Stimulated activated CD8-positive, alpha-beta memory T cell treated with anti-CD3 and anti-CD28 coated beads, Interleukin-4, amount 100 ng/mL, for 4 hours (primary cell): ENCODE measurements at places on chromosomes 5 and 9.

DNA sequence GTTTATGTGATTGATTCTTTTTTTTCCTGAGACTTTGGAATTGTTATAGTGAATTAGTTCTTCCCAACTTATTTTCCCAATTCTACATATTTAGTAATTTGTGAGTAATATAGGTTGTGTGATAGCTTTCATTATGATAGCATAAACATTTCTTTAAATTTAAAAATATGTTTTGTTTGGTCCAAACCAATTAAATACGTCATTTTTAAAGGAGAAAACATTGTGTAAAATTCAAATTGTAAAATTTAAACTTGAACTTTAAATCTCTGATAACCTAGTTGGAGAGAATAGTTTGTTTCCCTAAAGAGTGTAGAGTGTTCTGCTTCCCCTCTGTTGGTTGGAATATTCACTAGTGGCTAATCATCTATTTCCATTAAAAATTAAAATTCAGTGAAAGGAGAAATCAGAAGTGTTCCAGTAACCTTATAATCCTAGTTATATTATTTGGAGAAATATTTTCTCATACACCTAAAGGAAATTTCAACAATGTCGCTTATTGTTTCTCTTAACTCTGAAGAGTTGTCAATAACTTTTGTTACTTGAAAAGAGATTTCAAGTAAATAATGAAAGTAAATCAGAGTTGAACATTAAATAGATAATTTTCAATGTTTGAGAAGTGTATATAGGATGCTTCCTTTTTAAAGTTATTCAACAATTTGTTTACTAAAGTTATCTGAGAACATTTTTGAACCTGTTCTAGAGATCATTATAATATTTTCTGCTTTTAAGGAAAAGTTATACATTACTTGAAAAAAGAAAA, 2.9 kb downstream of the NIPBL start:
- no peak for DNase-seq

- no peak for DNase-seq
Observed at GRCh38 chr5:81924442-81924841, 47.4 kb upstream of the ATG10 start.

DNA sequence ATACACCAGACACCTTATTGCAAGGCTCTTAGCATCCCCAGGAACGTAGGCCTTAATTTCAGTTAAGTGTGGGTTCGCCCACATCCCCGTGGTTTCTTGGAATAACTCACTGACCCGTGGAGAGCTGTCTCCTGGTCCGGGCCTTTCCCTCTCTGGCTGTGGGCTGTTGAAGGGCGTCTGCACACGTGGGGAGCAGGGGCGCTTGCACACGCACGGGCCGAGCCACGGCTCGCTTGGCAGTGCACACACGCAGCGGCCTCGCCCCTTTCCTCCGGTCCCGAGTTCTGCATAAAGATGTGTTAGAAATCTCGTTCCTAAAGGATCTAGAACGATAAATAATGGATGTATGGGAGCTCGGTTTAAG, 141.9 kb downstream of the PBX3 start:
- no peak for DNase-seq

GRCh38 chr9:69564557-69564956, 107.6 kb downstream of the APBA1 start:
- no peak for DNase-seq

DNA sequence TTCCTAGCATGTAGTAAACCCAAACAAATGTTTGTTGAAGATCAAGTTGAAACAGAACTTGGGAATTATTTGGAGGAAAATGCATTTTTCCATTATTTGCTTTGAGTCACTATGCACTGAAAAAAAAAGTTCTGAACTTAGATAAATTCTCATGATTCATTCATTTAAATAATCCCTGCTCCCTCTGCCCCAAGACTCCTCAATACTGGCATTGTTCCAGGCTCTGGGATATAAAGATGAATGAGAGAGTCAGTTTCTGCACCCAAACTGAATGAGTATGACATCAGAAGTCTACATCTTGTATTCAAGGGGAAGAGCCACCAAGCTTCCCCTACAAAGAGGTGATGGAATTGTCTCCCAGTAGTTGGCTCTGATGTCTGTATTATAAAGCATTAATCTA, 123.9 kb downstream of the SEC61B start:
- DNase-seq = no peak

GRCh38 chr9:133971981-133972941, 19.9 kb downstream of the VAV2 start:
- DNase-seq = no peak

- DNase-seq = no peak
Observed at GRCh38 chr9:2242831-2243330, 227.7 kb downstream of the SMARCA2 start.
